Activated CD4-positive, alpha-beta T cell treated with anti-CD3 and anti-CD28 coated beads, Interleukin-2, amount 10 ng/mL, durations not matched to agents 7 days and 5 days (primary cell): ENCODE measurements at places on chromosomes 13 and 19.

GRCh38 chr19:50511069-50511822 is at the start of gene JOSD2:
TSS of gene JOSD2 (minus strand) at chr19:50511191. CDS start at chr19:50510431, 760 bp downstream.
- peak; percentile 98 for DNase-seq

DNA sequence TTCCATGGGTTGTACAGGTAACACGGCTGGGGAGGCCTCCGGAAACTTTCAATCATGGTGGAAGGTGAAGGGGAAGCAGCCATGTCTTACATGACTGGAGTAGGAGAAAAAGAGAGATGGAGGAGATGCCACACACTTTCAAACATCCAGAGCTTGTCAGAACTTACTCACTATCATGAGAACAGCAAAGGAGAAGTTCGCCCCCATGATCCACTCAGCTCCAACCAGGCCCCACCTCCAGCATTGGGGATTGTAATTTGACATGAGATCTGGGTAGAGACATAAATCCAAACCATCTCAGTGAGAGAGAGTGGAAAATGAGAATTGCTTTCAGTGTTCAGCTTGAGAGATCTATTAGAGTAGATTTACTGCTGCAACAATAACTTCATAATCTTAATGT is 210.9 kb downstream of the NDFIP2 start:
- no peak for DNase-seq

- no peak for DNase-seq
These were observed 9.5 kb upstream of the MED26 start for GRCh38 chr19:16637535-16637934.

DNA sequence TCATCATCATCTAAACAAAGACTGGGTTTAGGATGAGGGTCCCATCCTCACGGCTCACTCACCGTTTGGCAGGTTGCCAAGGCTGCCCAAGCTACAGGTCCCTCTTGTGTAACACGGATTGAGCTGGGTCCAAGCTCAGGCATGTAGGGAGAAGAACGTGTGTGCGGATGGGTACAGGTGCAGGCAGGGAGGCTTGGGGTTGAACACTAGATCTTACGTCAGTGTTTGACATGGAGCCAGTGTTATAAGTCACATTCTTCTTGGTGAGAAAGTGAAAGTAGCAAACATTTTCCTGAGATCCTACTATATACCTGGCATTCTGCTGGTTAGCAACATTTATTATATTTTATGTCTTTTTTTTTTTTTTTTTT is 136.8 kb upstream of the RNF113B start:
- DNase-seq = no peak

DNA sequence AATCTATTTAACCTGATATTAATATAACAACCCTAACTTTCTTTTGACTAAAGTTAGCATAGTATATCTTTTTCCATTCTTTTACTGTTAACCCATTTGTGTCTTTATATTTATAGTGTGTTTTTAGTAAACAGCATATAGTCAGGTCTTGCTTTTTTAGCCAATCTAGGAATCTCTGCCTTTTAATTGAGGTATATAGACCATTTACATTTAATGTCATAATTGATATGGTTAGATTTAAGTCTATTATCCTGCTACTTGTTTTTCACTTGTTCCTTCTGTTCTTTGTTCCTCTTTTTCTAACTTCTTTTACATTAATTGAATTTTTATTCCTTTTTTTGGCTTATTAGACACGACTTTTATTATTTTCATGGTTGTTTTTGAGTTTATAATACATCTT is 174.4 kb downstream of the KCTD15 start:
- DNase-seq = no peak

- DNase-seq = no peak
These were observed 35.1 kb downstream of the HPN start for GRCh38 chr19:35076657-35077056.

DNA sequence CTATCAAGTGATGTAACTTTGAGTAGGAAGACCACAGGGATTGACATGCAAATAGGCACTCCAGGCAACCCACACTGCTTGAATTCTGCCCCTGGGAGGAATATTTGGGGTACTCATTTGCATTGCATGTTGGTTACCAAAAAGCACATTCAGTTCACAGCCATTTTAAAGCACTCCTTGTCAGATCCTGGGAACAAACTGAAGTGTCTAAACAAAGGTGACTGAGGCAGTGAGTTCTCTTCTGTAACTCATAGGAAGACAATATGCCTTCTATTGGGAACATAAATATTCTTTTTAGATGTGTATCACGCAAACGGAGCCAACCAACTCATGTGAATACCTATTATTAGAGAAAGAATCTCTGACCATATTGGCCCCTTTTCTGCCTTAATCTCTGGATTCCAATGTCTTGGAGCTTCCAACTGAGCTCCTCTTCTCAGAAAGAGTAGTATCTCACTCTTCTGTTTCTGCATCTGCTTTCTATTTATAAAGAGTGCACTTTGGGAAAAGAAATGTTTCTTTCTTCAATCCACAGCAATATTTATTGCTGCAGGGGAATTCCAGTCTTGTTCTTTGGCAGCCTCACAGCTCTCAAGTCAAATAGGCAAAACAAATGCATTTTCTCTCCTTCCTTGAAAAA is 125.7 kb upstream of the NBEA start:
- no peak for DNase-seq
